Inflammatory macrophage treated with lipopolysaccharide for 4 hours (primary cell): ENCODE measurements at places on chromosomes 2 and 18.

- DNase-seq: no peak
Measured at GRCh38 chr2:216363221-216363620, 9.1 kb downstream of the MARCHF4 start.

GRCh38 chr18:68713796-68714195 lies 1.1 kb downstream of the TMX3 start:
- DNase-seq: no peak

DNA sequence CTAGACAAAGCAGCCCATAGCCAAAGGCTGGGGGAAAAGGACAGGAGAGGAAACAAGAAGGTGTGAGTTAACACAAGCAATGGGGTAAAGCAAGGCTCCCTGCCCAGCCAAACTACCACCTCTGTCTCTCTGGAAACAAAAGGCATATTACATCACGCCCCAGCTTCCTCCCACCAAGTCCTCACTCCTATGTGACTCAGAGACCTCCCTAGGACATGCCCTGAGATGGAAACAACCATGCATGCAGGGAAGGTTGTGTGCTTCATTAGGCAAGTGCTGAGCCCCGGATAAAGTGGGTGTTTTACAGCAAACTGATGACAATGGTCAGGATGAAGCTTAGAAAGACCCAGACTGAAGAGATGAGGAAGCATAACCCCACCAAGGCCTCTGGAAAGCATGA lies 9.0 kb upstream of the ATRAID start:
- peak; percentile 87 for DNase-seq

- peak; percentile 93 for DNase-seq
Measured at GRCh38 chr2:181937473-181937872, 45.9 kb downstream of the ITPRID2 start.

GRCh38 chr2:46161315-46161714 lies 135.9 kb upstream of the EPAS1 start:
- DNase-seq: no peak

- no peak for DNase-seq
Measured at GRCh38 chr18:2672410-2672809, 16.9 kb downstream of the SMCHD1 start.

- DNase-seq: peak; percentile 85
Measured at GRCh38 chr2:55137024-55137958, 87.0 kb upstream of the RTN4 start.

GRCh38 chr2:157492189-157492773 lies 48.4 kb upstream of the CYTIP start:
- DNase-seq: peak; percentile 64

GRCh38 chr2:52345082-52345481 lies 1313.2 kb upstream of the NRXN1 start:
- no peak for DNase-seq

GRCh38 chr2:210859314-210859713 lies 302.9 kb downstream of the CPS1 start:
- no peak for DNase-seq

DNA sequence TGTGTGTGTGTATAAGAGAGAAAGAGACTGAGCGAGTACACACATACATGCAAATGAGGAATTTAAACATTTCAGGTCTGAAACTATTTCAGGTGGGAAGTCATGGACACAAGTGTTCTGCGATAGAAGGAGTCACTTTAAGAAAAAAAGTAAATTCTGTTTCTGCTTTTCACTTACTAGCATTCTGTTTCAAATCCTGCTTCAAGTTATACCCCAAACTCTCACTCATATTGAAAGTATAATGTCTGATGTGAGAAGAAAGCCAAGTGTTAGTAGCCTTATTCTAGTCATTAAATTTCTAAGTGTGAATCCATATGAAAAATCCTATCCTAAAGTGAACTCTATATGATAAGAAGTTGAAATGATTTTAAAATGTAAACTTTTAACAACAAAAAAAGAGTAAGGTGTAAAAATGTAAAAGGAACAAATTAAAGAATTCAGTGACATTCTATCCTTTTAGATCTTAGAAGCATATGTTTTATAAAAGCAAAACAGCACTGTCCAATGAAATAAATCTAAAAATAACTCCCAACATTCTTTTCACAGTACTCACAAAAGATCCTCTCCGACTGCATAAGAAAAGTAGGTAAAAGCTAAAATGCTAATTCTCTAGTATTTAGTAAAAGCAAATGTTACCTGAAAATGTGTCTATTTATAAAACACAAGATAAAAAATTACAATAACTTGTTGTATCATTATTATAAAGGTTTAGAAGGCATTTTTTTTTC lies 570.6 kb downstream of the ZEB2 start:
- no peak for DNase-seq

GRCh38 chr2:128249555-128249954 lies 69.1 kb downstream of the HS6ST1 start:
- no peak for DNase-seq

DNA sequence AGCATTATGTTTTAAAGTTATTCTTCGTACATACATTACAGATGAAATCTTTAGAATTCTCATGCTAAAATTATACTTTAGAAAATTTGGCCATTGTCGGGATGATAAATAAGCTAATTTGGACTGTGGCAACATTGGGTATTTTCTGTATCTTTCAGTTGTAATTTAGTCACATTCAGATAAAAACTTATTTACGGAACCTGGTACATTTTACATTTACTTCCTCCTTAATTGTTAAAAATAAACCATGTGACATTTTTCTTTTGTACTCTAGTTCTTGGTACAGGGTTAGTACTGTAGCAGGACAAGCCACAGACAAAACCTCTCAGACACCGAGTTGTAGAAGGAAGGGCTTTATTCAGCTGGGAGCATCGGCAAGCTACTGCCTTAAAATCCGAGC lies 4.2 kb downstream of the CNDP2 start:
- DNase-seq: peak; percentile 74

DNA sequence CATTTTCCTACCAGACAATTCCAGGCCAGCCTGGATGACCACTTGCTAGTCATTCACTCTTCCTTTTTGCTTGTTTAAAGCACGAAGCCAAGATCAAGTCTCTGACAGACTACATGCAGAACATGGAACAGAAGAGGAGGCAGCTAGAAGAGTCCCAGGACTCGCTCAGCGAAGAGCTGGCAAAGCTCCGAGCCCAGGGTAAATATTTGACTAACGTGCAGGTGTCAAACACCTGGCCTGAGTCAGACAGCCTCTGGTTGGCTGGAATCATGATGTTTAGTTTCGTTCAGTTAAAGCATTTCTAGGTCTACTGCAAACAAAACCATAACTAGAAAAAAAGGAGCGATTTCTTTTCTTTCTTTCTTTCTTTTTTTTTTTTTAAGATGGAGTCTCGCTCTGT lies 44.2 kb upstream of the LYPD6B start:
- no peak for DNase-seq

DNA sequence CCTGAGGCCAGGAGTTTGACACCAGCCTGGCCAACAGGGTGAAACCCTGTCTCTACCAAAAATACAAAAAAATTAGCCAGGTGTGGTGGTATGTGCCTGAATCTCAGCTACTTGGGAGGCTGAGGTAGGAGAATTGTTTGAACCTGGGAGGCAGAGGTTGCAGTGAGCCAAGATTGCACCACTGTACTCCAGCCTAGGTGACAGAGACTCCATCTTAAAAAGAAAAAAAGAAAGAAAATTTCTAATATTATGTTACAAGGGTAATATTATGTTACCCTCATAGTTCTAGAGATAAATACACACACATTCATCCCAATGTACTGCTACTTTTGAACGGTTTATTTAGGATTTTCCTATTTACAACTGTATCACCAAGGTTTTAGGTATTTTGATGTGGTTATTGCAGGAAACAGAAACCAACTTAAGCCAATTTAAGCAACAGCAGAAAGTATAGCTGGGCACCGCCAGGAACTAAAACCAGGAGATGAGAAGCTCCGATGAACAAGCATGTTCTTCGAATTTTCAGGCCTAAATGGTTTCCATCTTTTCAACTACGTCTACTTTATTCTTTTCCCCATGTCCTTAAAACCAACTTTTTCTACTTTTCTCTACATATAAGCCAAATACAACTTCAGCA lies 11.8 kb upstream of the ROCK1 start:
- DNase-seq: no peak

DNA sequence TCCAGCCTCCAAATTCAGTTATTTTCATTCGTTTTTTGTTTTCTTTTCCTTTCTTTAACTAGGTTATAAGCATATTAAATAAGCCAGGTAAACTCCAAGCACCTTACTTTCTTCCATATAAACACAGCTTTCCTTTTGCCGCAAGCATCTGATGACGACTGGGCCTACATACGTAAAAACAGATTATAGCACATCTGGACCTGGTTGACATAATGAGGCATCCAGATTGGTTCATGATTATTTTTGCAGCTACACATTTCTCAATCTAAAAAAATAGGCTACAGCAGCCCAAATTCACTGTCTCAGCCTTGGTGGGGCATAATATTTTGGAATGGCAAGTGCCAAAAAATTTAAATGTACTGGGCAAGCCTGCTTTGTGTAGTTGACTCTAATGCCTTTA lies 7.7 kb downstream of the CYP1B1 start:
- no peak for DNase-seq

GRCh38 chr2:119517433-119517832 lies 6.8 kb downstream of the SCTR start:
- DNase-seq: peak; percentile 67

DNA sequence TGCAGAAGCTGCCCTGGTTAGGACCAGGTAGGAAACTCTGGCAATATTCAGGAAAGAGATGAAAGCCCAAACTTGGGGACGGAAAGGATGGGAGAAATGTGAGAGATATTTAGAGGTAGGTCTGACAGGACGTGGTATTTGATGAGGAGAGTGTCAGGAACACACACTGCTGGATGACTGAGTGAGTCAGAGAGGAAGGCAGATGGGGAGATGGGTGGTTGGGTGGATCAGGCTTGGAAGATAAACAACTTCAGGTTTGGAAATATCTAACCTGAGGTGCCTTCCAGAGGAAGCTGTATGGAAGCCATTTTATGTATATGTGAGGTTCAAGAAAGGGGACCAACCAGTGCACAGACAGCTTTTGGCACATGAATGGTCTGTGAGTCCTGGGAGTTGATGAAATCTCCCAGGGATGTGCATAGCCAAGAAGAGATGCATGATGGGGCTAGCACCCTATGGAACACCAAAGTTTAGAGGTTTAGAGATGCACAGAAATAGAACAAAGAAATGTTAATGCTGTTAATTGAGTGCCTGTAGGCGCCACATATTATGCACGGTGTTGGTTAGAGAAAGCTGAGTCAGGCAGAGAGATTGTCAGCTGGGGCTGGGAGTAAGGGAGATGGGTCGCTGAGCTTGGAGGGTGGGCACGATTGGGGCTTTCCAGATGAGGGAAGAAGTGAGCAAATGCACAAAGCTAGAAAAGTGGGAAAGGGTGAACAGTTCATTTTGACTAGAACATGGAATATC lies 101.0 kb downstream of the VIT start:
- DNase-seq: no peak

GRCh38 chr2:69186614-69187013 lies 173.6 kb downstream of the ANTXR1 start:
- no peak for DNase-seq

DNA sequence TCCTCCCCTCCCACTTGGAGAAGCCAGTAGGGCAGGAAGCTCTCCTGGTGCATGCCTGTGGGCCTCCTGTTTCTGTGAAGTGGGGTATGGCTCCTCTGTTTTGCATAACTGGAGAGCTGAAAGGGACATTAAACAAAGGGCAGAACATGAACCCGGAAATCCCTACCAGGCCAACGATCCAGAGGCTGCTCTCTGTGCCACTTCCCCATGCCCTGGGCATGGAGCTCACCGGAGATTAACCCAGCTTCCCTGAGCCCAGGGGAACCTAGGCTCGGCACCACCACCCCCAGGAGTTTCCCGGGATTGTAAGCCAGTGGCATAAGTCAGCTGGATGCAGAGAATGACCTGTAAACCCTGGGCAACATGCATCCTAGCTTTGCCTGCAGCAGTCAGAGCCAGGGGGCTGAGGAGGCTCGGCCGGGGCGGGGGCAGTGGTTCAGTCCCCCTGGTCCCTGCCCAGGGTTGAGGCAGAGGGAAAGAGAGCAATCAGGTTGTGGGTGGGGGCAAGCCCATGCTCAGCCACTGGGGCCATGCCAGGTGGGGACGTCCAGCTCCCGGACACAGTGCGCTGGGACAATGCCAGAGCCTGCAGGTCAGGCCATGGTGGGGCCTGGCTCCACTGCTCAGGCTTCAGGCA lies 49.5 kb downstream of the TIMM21 start:
- DNase-seq: no peak

- DNase-seq: no peak
Measured at GRCh38 chr18:61086657-61087056, 246.6 kb upstream of the CDH20 start.

DNA sequence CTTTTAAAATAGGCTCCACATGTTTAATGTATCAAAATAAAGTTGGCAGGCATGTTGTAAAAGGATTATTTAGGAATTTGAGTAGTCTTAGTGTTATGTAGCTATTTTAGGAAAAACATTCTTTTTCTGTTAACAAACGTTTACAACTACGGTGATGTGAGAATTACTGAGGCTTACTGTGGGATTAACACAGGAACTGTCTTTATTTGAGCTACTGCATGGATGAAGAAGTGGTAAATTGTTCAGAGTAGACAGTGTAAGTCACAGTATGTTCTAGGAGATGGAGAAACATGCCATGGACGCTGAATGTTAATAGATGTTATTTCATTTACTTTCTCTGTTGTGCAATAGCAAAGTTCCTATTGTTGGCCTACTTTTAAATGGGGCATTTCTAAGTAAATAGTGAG lies 1.6 kb downstream of the PPM1B start:
- peak; percentile 76 for DNase-seq

DNA sequence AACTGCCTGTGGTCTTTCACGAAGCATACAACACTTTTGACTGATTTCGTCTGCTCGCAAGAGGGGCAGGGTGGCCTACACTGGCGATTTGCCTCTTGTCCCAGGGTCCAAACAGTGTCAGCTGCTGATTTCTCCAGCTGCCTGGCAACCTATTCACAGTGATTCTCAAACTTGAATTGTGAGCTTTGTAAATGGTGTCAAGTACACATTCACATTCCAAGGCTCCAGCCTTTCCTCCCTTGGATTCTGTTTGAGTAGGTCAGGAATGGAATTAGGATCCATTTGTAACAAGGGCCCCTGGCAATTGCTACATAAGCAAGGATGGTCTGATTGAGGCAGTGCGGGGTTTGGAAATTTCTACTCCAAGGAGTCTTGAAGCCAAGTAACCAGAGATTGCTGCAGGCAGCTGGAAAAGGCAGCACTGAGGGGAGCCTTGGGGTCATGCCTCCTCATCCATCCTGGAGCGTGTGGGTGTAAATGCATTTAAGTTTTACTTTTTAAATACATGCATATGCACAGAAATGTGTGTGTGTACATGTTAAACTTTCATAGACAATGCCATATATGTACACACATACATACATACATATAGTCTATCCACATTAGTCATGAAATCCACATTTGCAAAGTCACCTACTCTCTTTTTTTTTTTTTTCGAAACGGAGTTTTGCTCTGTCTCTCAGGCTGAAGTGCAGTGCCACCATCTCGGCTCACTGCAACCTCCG lies 86.8 kb upstream of the UXS1 start:
- no peak for DNase-seq

DNA sequence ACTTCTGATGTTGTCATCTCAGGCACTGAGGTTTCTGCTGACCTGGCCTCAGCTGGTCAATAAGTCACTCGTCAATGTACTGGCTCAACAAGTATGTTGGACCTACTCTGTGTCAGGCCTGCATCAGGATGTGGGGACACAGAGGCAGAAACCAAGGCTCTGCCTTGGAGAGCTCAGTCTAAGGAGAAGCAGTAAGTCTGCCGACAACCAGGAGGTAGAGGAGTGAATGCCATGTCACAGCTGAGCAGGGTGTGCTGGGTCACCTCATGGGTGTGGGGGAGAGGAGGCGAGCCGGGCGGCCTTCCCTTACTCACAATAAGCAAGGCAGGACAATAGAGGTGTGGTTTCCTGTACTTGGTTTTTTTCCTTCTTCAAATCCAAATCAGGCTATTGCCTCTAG lies 75.8 kb downstream of the COLEC12 start:
- no peak for DNase-seq

- DNase-seq: no peak
Measured at GRCh38 chr18:80137976-80138375, 28.9 kb downstream of the ADNP2 start.
